NCI-H187 (cell line): ENCODE measurements at places on chromosomes 6 and 20.

DNA sequence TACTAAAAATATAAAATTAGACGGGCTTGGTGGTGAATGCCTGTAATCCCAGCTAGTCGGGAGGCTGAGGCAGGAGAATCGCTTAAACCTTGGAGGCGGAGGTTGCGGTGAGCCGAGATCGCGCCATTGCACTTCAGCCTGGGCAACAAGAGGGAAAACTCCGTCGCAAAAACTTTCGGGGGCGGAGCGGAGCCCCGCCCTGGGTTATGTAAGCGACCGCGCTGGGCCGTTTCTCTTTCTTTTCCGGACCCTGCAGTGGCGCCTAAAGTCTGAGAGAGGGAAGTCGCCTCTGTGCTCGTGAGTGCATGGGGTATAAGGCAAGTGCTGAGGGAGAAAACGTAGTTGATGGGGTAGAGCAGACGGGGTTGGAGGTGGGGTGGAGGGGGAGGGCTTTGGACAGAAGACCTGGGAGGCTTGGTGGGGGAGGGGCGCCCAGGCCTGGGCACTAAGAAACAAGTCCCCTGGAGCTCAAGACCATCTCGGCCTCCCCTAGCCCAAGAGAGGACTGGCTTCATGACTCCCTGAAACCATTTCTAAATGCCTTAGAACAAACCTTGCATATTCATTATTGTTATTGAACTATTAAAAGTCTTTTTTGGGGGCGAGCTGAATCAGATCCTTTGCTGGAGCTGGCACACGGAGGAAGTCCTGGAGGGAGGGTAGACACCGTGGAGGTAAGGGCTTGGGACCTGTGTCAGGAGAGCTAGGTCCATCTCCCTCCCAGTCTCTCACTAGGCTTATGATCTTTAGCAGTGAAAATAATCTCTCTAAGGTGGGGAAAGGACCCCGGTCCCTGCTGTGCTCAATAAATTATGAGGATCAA is 2.7 kb upstream of the MICA start:
- no peak for DNase-seq

GRCh38 chr6:131998255-131998982 is 47.2 kb upstream of the CCN2 start:
- no peak for DNase-seq

- peak; percentile 19 for DNase-seq
Observed at GRCh38 chr6:6057442-6058053, 50.8 kb upstream of the NRN1 start.

DNA sequence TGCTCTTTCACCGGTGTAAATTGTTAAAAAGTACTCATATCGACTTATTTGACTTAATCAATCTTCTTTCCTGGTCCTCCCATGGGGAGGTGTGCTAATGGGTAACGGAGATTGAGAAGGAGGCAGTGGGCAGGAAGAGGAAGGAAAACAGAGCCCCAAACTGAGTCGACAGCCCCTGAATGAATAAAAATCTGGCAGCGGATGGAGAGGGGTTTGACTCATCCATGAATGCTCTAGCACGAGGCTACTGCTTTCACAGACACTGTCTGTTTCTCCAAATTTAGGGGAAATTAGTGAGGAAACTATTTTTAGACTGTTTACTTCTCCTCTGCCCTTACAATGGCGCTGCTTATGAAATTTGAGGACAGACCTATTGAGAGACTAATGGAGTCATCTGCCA is 142.2 kb upstream of the ATXN1 start:
- DNase-seq, result no peak

- DNase-seq, result no peak
Observed at GRCh38 chr20:41524980-41525613, 93.1 kb downstream of the CHD6 start.

DNA sequence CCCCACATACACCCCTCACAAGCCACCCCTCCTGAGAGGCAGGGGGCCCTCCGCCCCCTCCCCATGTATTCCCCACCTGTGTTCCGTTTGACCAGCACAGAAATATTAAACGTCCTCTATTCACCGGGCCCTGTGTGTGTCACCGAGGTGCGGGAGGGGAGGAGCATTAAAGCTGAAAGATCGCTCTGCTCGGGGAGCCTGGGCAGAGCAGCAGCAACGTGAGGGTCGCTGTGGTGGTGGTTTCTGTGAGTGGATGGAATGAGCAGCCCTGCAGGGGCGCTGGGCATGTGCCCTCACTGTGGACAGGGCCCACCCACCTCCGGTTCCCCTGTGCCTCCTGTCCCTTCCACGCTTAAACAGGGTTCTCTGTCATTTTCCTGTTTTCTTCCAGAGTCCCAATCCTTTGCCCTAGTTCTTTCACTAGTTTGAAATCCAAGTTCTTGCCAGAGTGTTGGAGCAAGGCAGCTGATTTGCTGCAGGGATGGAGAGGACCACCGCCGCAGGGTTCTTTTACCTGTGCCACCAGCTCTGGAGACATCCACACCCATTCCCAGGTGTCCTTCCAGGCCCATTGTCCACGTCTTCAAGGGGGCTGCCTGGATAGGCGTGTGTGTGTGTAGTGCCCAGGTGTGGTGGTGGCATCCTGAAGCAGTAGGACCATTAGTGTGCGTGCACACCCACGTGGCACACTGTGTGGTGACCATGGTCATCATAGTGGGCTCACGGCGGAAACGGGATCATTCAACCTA is 37.6 kb upstream of the MDFI start:
- DNase-seq, result no peak

DNA sequence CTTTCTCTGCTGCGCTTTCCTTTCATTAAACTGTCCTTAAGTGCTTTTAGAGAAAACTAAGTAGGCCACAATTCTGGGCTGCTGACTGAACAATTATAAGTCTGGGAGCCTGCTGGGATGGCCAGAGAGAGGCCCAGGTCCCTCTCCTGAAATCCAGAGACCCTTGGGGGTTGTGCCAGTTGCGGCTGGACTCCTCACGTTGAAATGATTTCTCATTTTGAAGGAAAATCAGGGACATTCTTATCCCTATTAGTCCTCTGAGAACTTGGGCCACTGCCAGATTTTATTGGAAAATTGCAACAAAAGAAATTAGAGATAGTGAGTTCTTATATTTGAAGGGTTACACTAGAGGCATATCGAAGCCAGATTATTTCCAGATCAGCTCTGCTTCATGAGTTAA is 145.1 kb downstream of the CLIC5 start:
- DNase-seq, result no peak

DNA sequence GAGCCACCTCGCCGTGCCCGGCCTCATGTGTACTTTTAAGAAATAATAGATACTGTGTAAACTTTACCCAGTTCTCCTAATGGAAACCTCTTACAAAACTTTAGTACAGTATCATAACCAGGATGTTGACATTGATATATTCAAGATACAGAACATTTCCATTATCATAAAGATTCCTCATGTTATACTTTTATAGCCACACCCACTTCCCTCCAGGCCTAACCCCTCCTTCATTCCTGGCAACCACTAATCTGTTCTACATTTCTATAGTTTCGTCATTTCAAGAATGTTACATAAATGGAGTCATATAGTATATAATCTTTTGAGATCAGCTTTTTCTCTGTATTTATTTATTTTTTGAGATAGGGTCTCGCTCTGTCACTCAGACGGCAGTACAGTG is 52.6 kb upstream of the SALL4 start:
- no peak for DNase-seq

GRCh38 chr20:42714298-42715141 is 475.2 kb downstream of the PTPRT start:
- no peak for DNase-seq

GRCh38 chr20:56503916-56504315 is 20.6 kb upstream of the FAM209A start:
- DNase-seq, result no peak

DNA sequence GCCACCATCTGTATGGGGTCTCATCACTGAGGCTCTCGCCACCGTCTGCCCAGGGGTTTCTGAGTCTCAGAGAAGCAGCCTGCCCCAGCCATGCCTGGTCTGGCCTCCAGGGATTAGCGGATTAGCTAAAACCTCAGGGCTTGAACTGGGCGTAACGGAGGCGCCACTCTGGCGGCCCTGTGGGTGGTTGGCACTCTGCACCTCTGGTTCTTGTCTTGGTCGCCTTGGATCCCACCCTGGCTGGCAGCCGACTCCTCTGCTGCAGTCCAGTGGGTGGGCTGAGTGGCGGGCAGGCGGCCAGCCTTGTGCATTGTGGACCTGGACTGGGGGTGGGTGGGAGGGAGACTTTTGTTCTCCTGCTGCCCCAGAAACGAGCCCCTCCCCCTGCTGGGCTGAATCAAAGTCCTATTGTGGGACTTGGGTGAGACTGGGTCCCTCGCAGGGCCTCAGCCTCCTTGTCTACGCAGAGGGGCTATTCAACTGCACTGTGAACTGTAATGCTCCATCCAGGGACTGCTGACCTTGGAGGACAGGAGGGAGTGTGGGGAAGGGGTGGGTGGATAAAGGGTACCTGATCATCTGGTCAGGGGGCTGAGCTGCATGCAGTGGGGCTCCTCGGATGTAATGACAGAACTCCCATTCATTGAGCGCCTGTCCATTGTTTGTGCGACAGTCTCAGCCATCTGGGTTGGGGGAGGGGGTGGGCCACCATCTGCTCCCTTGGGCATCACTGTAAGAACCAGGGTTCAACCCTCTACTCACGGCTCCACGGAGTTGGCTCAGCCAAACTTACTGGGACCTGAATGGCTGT is 23.9 kb downstream of the SUN5 start:
- DNase-seq, result no peak

DNA sequence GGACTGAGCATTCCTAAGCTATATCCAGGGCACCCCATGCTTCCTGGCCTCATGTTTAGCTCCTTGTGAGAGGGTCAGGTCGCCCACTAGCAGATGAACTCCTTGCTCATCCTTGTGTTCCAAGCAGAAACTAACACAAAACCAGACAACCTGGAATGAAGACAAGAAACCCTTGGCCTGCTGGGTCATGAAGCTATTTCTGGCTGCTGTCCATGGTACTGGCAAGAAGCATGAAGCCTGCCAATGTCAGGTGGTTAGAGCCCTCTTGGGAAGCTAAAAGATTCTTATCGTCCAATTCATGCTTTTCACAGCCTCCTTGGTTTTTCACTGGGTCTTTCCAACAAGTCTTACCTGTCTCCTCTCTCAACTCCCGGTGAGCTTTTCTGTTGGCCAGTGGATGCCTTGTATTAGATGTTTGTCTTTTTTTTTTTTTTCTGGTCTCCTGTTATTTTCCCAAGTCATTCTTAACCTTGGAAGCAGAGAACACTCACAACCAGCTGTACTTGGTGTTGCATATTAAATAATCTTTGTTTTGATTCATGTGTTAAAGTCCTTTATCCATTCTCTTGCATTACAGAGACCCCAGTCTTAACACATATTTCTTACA is 180.3 kb downstream of the ANKRD60 start:
- DNase-seq, result no peak

GRCh38 chr6:80161434-80161833 is 55.0 kb downstream of the BCKDHB start:
- DNase-seq, result no peak

- DNase-seq, result no peak
Observed at GRCh38 chr6:31465185-31465536, 32.8 kb upstream of the MICB start.

DNA sequence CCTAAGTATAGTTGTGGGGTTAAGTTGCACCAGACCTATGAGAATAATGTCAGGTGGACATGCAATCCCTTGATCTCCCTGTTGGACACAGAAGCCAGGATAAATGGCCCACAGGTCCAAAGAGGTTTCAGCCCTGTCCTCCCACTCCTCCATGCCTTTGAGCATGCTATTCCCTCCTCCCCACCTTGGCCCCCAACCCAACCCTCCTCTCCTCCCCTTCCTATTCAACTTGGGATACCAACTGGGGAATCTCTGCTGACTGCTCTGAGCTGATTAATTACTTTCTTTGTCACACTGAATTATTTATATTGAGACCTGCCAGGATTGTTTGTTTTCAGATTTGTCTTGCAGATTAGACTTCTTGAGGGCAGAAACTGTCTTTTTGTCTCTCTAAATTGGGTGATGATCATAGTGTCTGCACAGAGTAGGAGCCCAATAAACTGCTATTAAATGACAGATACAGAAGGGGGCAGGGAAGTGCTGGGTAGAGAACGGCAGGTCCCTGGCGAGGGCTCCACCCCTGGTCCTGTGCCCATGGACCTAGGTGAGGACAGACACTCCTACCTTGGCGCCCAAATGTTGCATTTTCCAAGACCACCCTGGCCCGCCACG is 120.9 kb downstream of the UNC5CL start:
- no peak for DNase-seq

DNA sequence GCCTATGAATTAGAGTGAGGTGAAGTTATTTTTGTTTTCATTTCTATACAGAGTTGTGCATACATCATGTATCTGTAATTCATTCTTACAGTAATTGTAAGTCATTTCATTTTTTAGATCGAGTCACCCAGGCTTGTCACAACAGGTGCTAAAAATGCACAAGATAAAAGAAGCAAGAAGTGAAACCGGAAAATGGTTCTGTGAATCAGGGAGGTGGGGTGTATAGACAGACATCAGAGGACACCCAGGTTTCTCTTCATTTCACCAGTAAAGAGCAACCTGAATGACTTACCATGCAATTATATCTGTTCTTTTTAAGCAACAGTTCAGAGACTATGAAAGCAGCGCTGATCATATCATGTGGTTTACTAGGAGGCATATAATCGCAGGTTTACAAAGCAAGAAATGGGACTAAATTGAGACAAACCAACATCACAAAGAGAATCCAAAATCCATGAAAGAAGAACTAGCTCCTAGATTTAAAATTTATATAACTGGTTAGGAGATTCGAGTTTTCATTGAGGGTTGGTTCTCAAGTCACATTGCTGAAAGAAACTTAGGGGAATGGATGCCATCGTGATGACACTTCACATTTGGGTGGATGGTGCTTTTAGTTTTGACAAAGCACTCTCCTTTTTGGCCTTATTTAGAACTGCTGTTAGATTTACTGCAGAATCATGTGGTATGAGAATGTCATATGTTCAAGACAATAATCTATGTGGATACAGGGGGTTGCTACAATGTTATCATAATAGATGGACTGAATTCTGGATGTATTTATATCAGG is 27.9 kb upstream of the TBC1D7 start:
- no peak for DNase-seq

GRCh38 chr6:164042212-164042611 is 627.7 kb downstream of the QKI start:
- DNase-seq, result no peak

DNA sequence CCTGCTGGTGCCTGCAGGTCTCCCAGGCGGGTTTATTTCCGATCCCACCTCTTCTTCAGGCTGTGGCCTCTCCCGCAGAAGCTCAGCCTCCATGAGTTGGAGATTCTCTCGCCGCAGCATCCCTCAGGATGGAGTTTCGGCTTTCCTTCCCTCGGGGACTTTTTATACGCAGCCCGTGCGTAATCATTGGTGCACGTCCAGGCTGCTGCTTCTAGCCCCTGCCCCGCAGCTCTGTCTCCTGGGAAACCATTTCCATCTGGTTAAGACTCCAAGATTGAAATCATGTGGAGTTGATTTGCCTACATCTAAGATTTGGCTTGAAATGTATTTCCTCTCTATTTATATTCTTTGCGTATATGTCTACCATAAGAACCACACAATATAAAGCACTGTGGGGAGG is 46.7 kb upstream of the CARMIL1 start:
- no peak for DNase-seq

DNA sequence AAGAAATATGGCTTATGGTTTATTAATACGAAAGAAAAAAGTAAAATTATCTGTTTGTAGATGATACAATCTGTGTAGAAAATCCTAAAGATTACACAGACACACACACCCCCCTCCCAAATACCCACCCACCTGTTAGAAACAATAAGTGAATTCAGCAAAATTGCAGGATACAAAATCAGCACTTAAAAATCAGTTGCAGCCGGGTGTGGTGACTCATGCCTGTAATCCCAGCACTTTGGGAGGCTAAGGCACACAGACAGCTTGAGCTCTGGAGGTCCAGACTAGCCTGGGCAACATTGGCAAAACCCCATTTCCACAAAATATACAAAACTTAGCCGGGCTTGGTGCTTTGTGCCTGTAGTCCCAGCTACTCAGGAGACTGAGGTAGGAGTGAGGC is 42.3 kb downstream of the NINL start:
- DNase-seq, result no peak
